Pancreas (tissue), 10 donors: ENCODE measurements at places on chromosomes 12 and 14. TPM values are rescaled to one million over a fixed set of nuclear protein-coding genes. Genes with fewer than 3 reads are reported as not detected.

The ACOT4 gene
- 0.68 TPM for polyA plus RNA-seq

The KRT79 gene
- not detected for polyA plus RNA-seq

The HOXC13 gene
- not detected for polyA plus RNA-seq

The TMTC1 gene
- 1.2 TPM for polyA plus RNA-seq

The RFLNA gene
- polyA plus RNA-seq: 0.40 TPM

The FGF23 gene
- polyA plus RNA-seq: not detected

The SLC4A8 gene
- 1.4 TPM for polyA plus RNA-seq

The FOXN4 gene
- polyA plus RNA-seq: not detected

The FSCB gene
- polyA plus RNA-seq: not detected

The DNAI7 gene
- 1.1 TPM for polyA plus RNA-seq

The ARG2 gene
- polyA plus RNA-seq: 3.5 TPM

The OTUB2 gene
- 0.31 TPM for polyA plus RNA-seq

The SERPINA1 gene
- 246 TPM for polyA plus RNA-seq

The ZNF605 gene
- polyA plus RNA-seq: 3.6 TPM

The TESPA1 gene
- polyA plus RNA-seq: 0.14 TPM

The NAV3 gene
- polyA plus RNA-seq: 0.77 TPM

The KRT83 gene
- not detected for polyA plus RNA-seq

The TSPAN11 gene
- 0.23 TPM for polyA plus RNA-seq

The LYZ gene
- polyA plus RNA-seq: 29.4 TPM

The CIROP gene
- polyA plus RNA-seq: not detected

The CDKN3 gene
- 1.0 TPM for polyA plus RNA-seq

The GEMIN2 gene
- polyA plus RNA-seq: 8.8 TPM

The RBM25 gene
- 62.8 TPM for polyA plus RNA-seq

The OR4E2 gene
- not detected for polyA plus RNA-seq

The EXD2 gene
- 14.2 TPM for polyA plus RNA-seq

The ACOT6 gene
- polyA plus RNA-seq: not detected

The DBX2 gene
- polyA plus RNA-seq: not detected

The XRCC3 gene
- polyA plus RNA-seq: 5.2 TPM

The CARMIL3 gene
- polyA plus RNA-seq: 2.7 TPM

The LHX5 gene
- polyA plus RNA-seq: not detected

The SLC25A47 gene
- 0.07 TPM for polyA plus RNA-seq

The LTBP2 gene
- polyA plus RNA-seq: 2.5 TPM

The STXBP6 gene
- 9.9 TPM for polyA plus RNA-seq

The PLEKHD1 gene
- polyA plus RNA-seq: 0.19 TPM

The NGB gene
- not detected for polyA plus RNA-seq

The KRT86 gene
- 3.2 TPM for polyA plus RNA-seq

The TAS2R8 gene
- 0.09 TPM for polyA plus RNA-seq

The SPX gene
- polyA plus RNA-seq: 13.4 TPM

The SYNE3 gene
- 1.5 TPM for polyA plus RNA-seq

The ANO2 gene
- 2.2 TPM for polyA plus RNA-seq

The NPC2 gene
- polyA plus RNA-seq: 106 TPM

The LRP1-AS gene
- not detected for polyA plus RNA-seq

The KRT77 gene
- polyA plus RNA-seq: 0.07 TPM

The PCNX1 gene
- 5.0 TPM for polyA plus RNA-seq

The SLC6A12 gene
- polyA plus RNA-seq: 4.8 TPM

The PLEKHG7 gene
- polyA plus RNA-seq: 0.73 TPM

The WSCD2 gene
- polyA plus RNA-seq: 5.8 TPM

The SELPLG gene
- 0.61 TPM for polyA plus RNA-seq

The ABHD12B gene
- not detected for polyA plus RNA-seq
